ENCODE measurements at places on chromosomes 3 and 15. TPM values are rescaled to one million over a fixed set of nuclear protein-coding genes. Genes with fewer than 3 reads are reported as not detected.
A peak's percentile ranks its signal among the peaks of the same experiment; 100 is the strongest.

The CCR3 gene
- not detected for polyA plus RNA-seq

The CEP19 gene
- 3.0 TPM for polyA plus RNA-seq

The CIAO2A gene
- 64.0 TPM for polyA plus RNA-seq

The CNTN4 gene
- polyA plus RNA-seq = 7.1 TPM

The FANCD2OS gene
- polyA plus RNA-seq = 0.82 TPM

The MFN1 gene
- polyA plus RNA-seq = 66.3 TPM

The SOX14 gene
- not detected for polyA plus RNA-seq

- no peak for DNase-seq
Measured at GRCh38 chr3:188876370-188876769, 295.4 kb upstream of the TPRG1 start.

GRCh38 chr15:94070356-94071295 is 160.7 kb upstream of the MCTP2 start:
- no peak for DNase-seq

DNA sequence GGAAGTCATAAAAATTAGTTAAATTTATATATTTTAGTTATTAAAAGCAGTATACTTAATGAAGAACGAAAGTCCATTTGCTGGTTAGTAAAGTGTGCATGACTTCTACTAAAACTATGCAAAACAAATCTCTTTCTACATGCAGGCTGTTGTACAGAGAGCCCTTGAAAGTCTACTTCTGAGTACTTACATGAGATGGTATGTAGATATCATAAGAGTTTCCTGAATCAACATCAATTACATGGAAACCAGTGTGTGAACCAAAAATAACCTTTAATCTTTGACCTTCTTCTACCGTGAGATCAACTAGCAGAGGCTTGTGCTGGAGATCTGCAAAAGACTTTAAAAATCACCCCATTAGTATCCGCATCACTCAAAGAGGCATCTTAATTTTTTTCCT is 42.1 kb upstream of the SLC2A2 start:
- DNase-seq = no peak

- DNase-seq = no peak
Measured at GRCh38 chr3:33026267-33026666, 70.7 kb downstream of the GLB1 start.

DNA sequence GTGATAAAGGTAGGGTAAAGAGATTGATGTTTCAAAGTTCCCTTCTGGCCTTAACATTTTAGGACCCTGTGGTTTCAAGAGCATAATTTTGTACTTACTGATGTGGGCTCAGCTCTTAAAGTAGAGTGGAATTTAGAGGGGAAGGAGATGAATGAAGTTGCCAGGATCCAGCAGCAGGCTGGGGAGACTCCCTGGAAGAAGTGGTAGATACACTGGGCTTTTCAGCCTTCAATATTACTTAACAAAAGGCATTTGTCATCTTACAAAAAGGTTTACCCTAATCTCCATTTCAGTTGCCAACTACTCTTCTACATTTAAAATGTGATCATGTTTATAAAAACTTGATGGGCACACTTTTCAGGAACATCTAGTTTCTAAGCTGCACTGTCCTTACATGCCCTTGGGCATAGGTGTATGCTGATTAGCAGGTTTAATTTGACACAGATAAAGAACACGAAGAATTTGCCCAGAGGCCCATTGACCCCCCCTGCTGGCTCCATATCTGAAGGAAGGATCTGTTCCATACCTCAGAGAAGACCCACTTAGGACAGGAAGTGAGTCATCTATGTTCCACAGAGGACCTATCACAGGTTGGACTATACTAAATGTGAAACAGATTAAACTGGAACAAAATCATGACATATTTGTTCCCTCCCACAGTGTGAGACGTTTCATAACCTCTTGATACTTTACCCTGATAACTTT is 93.0 kb upstream of the LPP start:
- DNase-seq = no peak

GRCh38 chr3:151596940-151597339 is 136.1 kb upstream of the IGSF10 start:
- DNase-seq = no peak

- no peak for DNase-seq
Measured at GRCh38 chr3:65951836-65952505, 86.7 kb downstream of the MAGI1 start.

DNA sequence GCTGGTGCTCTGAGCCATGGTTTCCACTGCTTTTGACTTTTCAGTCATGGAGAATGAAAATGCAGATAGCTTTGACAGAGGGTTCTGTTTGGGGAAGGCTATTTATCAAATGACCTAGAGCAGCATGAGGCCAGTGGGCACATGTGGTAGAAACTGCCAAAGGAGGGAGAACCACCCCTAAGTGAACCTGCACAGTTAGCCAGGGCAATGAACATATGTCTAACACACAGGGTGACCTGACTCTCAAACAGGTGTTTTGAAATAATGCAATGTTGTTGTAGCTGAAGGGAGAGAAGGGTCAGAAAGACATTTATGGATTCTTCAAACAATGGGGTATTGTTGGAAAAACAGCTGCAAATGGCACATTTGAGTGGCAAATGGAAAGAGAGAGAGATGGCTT is 174.4 kb upstream of the FAM3D start:
- no peak for DNase-seq

- peak; percentile 54 for DNase-seq
Measured at GRCh38 chr15:66789029-66790025, 87.3 kb downstream of the SMAD6 start.

DNA sequence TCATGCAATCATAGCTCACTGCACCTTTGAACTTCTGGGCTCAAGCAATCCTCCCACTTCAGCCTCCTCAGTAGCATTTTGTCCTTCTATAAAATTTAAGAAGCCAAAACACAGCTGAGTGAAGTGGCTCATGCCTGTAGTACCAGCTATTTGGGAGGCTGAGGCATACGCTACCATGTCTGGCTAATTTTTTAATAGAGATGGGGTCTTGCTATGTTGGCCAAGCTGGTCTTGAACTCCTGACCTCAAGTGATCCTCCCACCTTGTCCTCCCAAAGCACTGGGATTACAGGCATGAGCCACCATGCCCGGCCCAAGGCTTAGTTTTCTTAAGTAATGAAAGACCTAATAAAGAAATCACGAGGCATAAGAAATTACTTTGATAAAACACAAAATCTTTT is 14.7 kb upstream of the FNDC3B start:
- no peak for DNase-seq

DNA sequence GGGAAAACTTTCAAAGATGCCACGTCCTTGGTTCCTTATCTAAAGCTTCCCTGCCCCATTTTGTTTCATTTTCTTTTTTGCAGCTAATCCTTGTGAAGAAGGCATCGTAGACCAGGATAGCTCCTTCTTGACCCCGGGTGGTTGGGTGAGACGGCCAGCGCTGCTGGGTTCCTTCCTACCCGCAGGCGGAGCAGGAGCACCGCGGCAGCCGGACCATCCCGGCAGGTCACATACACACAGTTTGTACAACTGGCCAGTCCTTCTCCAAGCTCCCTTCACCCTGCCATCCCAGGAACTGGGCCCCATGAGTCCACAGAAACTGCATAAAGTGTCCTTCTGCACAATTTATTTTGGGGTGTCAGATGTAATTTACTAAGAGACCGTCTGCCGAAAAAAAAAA is 83.9 kb downstream of the MEGF11 start:
- no peak for DNase-seq

Data from right lung (tissue), 10 donors.